Foreskin keratinocyte (primary cell): ENCODE measurements at places on chromosomes 7 and 10. TPM values are rescaled to one million over a fixed set of nuclear protein-coding genes. Genes with fewer than 3 reads are reported as not detected.

GRCh38 chr10:10758306-10758705, 259.4 kb upstream of the CELF2 start:
- no peak for DNase-seq

DNA sequence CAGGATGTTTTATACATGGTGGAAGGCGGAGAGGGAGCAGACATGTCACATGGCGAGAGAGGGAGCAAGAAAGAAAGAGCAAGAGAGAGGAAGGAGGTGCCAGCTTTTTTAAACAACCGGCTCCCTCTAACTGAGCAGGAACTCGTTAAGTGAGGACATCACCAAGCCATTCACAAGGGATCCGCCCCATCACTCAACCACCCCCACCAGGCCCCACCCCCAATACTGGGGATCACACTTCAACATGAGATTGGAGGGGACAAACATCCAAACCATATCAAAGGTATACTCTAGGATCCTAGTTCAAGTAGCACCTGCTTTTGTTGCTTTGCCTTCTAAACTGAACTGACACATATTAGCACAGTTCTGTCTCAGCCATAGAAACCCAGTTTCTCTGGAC, 141.9 kb upstream of the KLF14 start:
- no peak for DNase-seq

GRCh38 chr10:94626476-94626875, 57.1 kb upstream of the CYP2C18 start:
- peak; percentile 80 for DNase-seq

RELN gene
- total RNA-seq: not detected in 2 replicates

- no peak for DNase-seq
These were observed 29.1 kb upstream of the LRGUK start for GRCh38 chr7:134098072-134098471.

DNA sequence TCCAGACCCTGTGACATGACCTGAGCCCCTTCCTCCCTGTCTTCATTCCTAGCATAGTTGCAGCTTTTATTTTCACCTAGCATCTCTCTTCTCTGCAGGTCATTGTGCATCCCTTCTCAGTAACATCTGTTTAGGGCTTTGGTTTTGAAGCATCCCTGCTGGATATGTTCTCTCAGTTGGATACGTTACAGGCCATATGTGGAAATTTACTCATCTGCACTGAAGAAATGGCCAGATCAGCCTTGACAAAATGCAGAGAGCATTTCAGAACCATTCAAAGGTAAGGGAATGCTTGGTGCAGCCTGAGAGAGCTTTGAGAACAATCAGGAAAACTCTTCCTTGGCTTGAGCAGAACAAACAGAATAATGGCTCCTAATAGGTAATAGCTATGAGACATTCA, 647.0 kb downstream of the KCNMA1 start:
- no peak for DNase-seq

- DNase-seq: no peak
These were observed 277.3 kb upstream of the SEMA3D start for GRCh38 chr7:85464042-85464651.

DNA sequence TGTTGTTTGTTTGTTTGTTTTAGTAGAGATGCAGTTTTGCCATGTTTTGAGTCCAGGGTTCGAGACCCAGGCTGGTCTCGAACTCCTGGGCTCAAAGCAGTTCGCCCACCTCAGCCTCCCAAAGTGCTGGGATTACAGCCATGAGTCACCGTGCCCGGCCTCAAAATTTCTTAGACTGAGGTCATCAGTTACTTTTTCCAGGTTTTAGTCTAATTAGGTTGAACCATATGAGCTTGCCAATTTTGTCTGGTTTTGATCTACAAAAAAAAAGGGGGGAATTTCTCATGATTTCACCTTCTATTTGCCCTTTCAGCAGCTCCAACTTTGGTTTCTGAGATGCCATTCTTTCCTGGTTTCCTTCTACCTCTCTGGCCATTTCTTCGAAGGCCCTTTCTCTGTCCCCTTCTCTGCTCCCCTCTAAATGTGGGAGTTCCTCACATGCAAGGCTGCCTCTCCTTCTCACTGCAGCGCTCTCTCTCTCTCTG, 5.5 kb downstream of the CUEDC2 start:
- DNase-seq: no peak

LRMDA gene
- total RNA-seq: not detected in 2 replicates

DNA sequence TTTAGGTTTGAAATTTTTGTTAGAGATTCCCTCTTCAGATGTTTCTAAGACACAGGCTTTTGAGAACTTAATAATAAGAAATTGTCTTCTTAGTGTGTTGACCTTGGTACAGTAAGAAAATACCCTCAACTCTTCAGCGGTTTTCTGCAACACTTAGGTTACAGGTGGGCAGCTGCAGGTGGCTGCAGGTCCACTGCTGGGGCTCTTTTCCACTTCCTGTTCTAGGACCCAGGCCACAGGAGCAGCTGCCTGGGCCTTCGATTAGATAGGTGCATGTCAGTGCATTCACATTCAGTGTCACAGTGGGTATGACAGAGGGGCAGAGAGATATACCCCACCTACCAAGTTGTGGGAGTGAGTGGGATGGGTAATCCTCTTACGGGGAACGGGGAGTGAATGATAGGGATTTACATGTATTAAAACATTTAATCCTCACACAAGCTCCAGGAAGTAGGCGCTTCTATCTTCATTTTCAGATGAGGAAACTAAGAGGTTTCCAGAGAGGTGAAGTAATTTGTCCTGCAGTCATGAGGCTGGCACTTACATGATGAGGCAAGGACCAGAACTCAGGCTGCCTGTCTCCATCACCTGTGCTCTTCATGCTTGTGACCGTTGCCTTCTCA, 20.2 kb upstream of the SUV39H2 start:
- no peak for DNase-seq

DNA sequence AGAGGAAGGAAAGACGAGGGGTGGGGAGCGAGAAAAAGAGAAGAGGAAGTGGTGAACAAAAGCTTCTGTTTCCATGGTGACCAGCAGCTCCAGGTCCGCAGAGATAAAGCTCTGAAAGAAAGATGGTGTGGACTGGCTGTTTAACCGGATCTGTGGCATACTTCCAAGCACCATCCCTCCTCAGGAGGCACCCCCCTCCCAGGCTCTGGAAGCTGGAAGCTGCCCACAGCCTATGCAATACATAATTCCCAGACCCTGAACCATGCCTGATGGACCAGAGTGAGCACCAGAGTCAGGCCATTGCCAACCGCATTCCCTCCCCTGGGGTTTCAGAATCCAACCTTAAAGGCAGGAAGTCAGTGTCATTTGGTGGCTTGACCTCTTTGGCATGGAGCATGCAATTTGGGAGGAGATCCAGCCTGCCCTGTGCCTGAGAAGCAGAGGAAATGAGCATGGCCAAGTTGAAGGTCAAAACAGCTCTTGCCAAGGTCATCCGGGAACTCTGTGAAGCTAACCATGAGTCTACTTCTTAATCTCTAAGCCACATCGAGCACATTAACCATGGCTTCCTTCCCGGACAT, 22.2 kb upstream of the CPXM2 start:
- no peak for DNase-seq

LLCFC1 gene
- not detected in 2 replicates for total RNA-seq

DNA sequence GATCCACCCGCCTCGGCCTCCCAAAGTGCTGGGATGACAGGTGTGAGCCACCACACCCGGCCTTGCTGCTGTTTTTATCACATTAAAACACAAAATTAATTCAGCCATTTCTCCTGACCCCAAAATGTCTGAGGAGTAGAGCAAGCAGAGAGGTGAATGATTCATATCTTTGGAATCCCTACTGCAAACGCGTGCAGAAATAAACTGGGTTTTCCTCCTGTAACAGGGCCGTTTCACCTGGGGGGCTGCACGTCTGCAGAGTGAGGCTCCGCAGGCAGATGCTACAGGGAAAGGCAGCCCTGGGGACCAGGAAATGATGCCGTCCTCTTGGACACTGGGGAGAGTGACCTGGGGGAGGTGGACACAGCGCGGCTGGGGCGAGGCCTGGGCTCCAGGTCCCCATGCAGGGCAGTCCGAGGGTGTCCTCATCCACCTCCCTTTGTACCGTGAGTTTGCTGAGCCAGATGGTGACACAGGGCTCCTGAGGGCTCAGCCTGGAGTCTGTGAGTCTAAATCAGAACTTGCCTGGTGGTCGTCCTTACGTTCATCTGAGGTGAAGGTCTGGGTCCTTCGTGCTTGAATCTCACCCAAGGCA, 41.9 kb downstream of the PDGFA start:
- DNase-seq: peak; percentile 42

- peak; percentile 91 for DNase-seq
These were observed 22.9 kb upstream of the NANOS1 start for GRCh38 chr10:119006451-119007210.

DNA sequence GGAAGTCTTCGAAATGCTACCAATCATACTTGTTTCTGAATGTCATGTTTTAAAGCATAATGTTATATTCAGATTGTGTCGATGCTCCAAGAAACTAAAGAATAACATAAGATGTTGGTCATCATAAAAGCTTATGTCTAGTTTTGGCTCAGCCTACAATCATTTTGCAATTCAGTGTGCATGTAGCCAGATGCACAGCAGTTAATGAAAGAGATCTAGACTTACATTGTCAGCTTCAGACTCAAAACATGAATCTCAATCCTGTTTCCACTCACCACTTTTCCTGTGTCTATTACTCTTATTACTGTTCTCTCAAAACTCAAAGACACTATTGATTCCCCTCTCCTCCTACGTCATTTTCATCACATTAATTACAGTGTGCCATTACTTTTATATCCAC, 21.4 kb downstream of the TMEM196 start:
- no peak for DNase-seq

DNA sequence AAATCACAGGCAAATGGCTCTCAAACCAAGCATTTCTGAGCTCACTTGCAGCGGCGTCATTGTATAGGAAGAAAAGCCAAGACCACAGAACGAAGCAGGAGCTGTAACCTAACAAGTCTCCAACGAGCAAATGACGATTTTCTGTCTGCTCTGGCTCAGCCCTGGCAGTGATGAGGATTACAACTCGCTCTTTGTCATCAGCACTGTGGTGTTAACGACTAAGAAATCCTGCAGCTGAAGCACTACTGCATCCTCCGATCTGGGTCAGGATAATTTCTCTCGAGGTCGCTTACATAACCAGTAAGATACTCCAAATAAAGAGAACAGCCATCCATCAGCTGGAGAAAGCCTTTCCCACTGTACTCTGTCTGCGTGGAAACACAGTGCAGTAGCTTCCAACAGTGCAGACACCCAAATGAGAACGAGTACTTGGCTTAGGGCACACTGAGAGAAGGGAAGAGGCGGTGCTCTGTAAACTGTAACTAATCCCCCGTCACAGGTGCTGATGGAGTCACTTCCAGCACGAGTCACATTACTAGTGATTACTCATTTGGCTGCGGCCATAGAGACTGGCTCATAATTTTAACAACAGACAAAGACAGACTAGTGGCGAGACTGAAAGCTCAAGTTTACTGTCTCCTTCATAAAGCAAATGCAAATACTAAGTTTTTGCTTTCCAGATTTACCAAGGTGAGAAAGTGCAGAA, 135.8 kb downstream of the NRBF2 start:
- DNase-seq: peak; percentile 94

HIPK2 gene
- total RNA-seq: 17.7 and 20.1 TPM in 2 replicates

GRID2IP gene
- 0.04 and 0.14 TPM in 2 replicates for total RNA-seq

LIPM gene
- total RNA-seq: 0.11 TPM in 1 of 2 replicates, not detected in the other

CUTC gene
- 19.8 and 20.6 TPM in 2 replicates for total RNA-seq
